ENCODE measurements at places on chromosomes 6 and 20.

GRCh38 chr6:170150590-170150945 is 140.3 kb downstream of the DLL1 start:
- no peak for DNase-seq

DNA sequence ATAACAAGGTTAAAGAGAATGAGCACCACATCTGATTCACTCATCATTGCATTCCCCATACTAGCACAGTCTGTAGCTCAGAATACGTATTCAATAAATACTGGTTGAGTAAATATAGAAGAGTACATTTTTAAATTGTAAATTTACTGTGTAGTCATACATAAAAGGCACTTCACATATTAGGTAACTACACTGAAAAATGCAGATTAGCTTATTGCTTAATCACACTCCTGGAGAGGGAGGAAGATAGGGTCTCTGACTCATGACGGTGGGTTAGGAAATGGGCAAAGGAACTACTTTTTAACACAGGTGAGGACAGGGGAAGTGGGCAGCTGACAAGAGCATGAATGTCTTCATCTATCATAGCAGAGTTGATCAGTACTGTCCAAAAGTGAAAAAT is 133.2 kb downstream of the TBC1D32 start:
- no peak for DNase-seq

DNA sequence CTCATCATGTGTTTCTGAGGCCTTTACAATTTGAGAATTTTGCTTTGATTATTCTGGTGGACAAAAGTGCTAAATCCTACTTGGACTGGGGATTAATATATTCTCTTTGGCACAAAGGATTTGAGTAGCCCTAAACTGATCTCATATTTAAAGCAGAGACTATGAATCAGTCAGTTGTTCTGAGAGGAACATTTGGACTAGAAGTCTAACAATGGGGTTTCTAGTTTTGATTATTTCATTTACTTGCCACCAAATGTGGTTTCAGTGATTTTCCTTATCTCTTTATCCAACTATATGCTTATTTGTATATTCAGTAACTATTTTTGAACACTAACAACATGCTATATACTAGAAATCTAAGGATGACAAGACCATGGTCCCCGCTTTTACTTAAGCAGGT is 81.4 kb downstream of the PDE10A start:
- DNase-seq: no peak

GRCh38 chr20:16098890-16099639 is 474.2 kb downstream of the KIF16B start:
- DNase-seq: no peak

- DNase-seq: no peak
Measured at GRCh38 chr6:101816716-101817115, 423.2 kb downstream of the GRIK2 start.

- DNase-seq: no peak
Measured at GRCh38 chr20:21632735-21633053, 72.8 kb upstream of the PAX1 start.

GRCh38 chr20:3553663-3554062 is 82.8 kb downstream of the ATRN start:
- DNase-seq: no peak

DNA sequence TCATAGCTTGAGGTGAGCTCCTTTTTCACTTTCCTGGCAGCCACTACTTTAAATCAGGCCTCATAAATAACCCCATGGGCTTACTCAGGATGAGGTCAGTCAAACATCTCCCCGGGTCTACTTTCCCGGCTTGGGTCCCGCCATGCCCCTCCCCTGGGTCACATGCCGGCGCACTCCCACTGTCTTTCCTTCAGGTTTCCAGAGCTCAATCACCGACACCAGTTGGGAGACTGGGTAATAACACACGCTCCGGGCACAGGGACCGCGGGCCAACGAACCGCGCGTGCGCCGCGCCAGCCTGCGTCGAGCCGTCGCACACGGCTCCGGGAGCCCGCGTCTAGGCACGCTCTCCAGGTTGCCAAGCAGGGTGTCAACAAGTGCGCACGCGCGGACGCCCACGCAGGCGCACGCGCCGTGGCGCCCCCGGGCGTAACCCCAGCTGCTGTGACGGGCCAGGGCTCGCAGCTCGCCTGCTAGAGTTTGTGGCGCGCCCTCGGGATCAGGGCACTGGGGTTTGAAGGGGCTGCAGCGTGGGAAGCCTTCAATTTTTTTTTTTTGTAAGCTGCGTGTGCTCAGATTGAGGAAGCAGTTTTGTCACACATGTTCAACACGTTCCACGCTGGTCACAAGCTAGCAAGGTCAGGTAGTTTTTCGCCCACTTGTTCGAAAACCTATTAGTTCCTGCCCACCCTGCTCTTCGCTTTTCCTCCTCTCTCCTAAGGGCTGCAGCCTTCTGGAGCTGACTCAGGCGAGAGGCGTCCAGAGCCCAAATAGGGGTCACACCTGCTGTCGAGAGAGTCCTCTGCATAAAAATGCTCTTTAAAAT is 31.8 kb downstream of the TFAP2B start:
- no peak for DNase-seq

DNA sequence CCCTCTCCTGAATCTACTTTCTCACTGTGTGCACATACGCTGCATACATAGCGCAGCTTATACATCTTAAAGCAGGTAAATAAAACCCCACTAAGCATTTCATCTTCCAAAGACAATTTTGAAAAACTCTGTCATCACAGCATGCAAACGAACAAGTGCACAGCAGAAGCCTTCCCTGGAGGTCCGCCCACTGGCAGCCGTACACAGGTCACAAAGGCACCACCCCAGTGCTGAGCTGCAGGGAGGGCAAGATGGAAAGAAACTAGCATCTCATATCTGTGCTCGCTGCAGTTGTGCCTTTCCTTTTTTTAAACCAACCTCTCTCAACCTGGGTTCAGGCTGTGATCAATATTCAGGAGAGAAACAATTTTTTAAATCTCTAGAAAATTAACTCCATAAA is 73.3 kb downstream of the HUS1B start:
- no peak for DNase-seq

- peak; percentile 74 for DNase-seq
Measured at GRCh38 chr20:35207950-35208611, 18.4 kb upstream of the MMP24 start.

GRCh38 chr6:215335-216034 is 76.8 kb upstream of the DUSP22 start:
- peak; percentile 19 for DNase-seq

GRCh38 chr6:90573624-90574023 is 13.2 kb downstream of the MAP3K7 start:
- DNase-seq: no peak

- DNase-seq: no peak
Measured at GRCh38 chr6:157229713-157230112, 93.6 kb downstream of the TMEM242 start.

GRCh38 chr20:46463852-46464251 is 49.5 kb downstream of the ZNF334 start:
- no peak for DNase-seq

DNA sequence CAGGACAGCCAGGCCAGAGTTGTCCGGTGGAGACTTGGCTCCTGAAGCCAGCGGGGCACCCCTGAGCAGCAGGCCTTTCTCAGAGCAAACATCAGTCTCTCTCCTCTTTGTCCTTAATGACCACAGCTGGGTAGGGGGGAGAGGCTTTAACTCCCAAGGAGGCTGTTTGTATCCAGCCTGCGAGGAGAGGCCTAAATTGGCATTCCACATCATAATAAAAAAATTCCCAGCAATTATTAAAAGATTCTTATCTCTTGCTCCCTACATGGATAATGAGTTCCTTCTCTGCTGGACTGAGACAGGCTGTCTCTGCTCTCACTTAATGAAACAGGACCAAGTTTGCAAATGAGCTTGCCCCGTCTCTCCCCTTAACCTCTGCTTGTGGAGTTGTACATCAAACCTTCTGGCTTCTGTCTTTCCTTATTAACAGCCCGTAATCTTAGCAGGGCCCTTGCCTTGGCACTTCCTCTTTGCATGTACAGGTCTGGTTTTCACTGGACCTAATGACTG is 838.2 kb downstream of the MAFB start:
- DNase-seq: no peak

DNA sequence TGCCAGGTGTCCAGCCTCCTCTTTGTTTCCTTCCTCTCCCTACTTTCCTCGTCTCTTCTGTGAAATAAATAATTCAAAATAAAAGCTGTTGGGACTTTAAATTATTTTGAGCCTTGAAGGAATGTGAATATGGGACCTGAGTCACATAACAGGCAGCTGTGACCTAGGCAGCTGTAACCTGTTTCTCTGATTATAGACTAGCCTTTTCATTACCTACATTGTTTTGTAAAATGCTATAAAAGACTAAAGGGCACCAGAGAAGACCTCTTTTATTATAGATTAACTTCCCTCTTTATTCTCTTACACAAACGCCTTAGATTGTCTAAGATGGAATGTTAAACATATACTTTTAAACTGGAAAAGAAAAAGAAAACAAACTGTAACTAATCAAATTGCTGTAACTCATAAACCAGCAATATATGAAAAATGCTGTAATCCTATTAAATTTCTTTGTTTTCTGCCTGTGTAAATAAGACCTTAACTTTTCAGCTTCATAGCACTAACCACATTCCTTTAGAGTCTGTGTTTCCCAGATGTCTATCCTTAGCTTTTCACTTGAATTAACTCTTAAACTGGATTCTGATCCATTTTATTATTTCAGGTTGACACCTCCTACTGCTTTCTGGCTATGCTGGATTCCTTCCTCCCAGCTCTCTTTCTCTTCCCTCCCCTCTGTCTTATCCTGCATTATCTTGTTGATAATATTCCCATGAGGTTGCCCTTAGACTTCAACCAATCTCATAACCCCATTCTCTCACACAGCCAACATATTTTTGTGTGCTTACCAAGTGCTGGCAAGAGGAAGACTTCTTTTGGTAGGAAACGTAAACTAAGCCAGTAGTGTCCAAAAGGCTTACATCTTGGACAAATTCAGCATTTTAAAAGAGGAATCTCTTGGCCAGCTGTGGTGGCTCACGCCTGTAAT is 69.2 kb downstream of the TPD52L1 start:
- no peak for DNase-seq

DNA sequence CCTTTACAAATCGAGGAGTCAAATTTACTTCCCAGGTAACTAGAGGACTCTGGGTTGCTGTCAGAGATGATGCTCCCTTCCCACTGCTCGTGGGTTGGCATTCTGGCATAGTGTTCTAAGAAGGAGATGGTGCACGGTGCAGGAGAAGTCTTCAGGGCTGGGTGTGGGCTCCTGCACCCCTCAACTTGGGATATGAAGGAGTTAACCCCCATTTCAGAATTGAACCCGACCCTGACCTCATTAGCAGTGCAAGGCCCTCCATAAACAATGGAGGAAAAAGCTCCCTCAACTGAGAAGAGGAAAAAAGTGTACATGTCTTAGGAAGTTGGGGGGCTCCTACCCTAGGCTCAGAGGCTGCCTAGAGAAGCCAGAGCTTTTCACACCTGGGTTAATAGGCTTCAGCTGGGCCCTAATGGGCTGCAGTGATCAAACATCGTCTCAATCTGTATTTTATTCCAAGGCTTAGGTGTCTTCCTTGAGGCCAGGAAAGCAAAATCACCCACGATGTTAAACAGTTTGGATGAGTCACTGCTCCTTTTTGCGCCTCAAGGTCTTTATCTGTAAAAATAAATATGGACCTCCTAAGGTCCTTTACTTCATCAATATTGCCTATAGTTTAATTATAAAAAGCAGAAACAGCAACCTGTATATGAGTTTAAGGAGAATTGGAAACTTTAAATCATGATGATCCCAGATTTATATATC is 29.4 kb downstream of the TFAP2B start:
- no peak for DNase-seq

DNA sequence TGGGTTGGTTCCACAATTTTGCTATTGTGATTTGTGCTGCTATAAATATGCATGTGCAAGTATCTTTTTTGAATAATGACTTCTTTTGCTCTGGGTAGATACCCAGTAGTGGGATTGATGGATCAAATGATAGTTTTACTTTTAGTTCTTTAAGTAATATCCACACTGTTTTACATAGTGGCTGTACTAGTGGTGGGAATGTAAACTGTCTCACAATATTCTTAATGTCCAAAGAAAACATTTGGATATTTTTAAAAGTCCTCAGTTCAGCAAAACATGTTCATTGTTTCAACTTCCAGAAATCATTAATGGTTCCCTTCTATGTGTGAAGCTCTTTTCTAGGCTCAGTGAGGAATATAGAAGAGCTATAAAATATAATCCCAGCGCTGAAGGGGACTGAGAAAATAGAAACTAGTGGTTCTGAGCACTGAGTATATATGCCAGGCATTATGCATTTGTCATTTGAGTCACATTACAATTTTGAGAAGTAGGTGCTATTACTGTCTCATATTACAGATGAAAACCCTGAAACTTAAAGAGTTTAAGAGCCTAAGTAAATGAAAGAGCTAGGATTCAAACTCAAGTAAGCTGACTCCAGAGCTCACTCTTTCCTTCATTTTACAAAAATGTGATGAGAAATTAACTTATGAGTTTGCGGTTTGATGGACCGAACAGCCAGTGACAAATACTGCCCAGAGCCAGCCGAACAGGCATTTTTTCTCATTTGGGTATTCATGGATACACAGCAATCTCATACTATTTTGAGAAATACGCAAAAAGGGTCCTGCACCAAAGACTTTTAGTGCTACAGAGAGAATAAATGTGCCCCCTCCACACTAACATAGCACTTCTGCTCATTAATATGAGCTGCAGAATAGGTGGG is 250.1 kb downstream of the TBX18 start:
- no peak for DNase-seq

DNA sequence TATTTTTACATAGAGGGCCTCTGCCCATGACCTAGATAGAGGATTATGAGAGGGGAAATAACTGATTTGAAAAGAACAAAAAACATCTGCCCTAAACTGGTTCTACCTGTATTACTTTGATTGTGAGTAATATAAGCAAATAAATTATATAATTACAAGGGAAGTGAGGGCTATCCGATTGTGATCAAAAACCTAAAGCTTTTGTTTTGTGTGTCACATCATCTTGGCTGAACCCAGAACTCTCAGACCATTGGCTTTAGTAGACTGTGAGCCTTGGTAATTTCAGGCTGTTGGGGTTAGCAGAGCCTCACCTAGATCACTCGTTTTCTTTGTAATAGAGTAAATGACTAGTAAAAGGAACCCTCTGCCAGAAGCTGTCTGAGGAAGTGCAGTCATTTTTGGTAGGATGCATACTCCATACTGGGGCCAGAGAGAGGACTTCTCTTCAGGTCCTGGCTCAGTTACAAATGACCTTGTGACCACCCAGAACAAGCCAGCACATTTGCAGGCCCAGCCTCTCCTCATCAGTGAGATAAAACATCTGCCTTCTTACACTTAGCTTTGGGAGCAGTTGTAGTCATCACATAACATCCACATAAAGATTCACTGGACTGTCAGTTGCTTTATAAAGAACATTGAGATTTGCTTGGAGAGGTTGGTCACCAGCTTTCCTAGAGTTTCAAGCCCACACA is 13.5 kb downstream of the STK35 start:
- no peak for DNase-seq

GRCh38 chr6:50091641-50092040 is 41.9 kb upstream of the DEFB112 start:
- no peak for DNase-seq
